Neural crest cell (in vitro differentiated cells): ENCODE measurements at places on chromosomes 3 and 15.

DNA sequence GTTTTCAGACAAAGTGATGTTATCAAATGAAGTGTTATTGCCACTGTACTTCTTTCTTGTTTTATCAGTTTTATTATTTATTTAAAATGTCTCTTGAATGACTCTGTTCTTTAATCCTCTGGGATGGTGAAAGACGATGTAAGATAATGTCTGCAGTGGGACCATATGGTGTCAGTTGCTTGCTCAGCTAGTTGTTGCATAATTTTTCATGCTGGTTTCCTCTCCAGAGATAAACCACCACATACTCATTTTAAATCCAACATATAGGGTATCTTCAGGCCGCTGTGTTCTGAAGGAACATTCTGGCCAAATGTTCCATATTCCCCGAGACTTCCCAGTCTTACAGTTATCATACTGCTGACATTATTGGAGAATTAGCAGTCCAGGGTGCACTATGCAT lies 75.9 kb downstream of the GABRG3 start:
- no peak for DNase-seq

GRCh38 chr3:57825116-57825515 lies 69.0 kb downstream of the SLMAP start:
- DNase-seq: no peak

DNA sequence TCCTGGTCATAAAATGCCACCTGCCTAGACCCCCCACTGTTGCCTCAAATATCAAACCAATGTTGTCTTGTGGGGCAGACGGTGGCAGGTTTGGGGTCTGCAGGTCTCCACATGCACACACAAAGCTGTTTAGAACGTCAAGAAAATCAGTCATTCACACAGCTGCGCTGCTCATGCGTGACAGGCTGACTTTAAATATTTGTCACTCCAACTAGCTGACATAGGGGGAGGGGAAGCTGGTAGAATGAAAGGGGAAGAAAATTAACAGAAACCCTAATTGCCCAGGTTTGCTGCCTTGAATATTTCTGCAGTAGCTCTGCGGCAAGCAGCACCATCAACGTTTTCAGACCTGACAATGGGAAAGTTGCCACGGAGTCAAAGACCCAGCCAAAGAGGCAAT lies 201.8 kb downstream of the ABHD5 start:
- no peak for DNase-seq

- no peak for DNase-seq
These were observed 15.2 kb upstream of the KY start for GRCh38 chr3:134666052-134666451.

- DNase-seq: no peak
These were observed 198.6 kb upstream of the BCL6 start for GRCh38 chr3:187943677-187944389.

GRCh38 chr3:50123394-50124051 lies 31.6 kb upstream of the SEMA3F start:
- no peak for DNase-seq

- no peak for DNase-seq
These were observed 389.8 kb upstream of the AZI2 start for GRCh38 chr3:28738425-28738824.

- DNase-seq: no peak
These were observed 406.0 kb downstream of the GAP43 start for GRCh38 chr3:116029266-116029665.
